SK-N-DZ (cell line): ENCODE measurements at places on chromosomes 11 and 22.

DNA sequence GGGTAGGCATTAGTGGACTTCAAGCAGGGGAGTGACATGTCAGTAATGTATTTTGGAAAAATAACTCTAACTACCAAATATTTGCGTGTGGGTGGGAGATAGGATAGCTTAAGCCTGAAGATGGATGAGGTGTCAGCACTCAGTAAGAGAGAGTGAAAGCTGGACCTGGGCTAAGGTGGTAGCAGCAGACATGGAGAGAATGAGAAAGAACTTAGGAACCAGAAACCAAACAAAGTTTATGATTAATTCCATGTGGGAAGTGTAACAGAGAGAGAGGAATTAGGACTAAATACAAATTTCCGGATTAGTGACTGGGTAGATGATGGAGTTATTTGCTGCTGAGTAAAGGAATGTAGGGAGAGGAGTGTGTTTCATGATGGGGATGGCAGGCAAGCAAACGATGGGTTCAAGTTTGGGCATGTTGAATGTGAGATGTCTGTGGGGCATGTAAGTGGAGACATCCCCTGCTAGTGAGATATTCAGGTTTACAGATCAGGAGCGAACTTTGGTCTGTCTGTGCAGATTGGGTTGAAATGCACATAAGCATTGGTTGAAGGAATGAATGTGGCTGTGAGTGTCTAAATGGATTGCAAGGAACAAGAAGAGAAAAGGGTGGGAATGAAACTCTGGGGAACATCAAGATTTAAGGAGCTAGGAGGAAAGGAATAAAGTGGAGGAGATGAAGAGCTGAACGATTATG, 185.6 kb upstream of the MTMR2 start:
- no peak for DNase-seq

GRCh38 chr22:20001082-20001638, 15.5 kb downstream of the ARVCF start:
- DNase-seq: no peak

- no peak for DNase-seq
Observed at GRCh38 chr22:17931400-17931825, 92.9 kb downstream of the MICAL3 start.

DNA sequence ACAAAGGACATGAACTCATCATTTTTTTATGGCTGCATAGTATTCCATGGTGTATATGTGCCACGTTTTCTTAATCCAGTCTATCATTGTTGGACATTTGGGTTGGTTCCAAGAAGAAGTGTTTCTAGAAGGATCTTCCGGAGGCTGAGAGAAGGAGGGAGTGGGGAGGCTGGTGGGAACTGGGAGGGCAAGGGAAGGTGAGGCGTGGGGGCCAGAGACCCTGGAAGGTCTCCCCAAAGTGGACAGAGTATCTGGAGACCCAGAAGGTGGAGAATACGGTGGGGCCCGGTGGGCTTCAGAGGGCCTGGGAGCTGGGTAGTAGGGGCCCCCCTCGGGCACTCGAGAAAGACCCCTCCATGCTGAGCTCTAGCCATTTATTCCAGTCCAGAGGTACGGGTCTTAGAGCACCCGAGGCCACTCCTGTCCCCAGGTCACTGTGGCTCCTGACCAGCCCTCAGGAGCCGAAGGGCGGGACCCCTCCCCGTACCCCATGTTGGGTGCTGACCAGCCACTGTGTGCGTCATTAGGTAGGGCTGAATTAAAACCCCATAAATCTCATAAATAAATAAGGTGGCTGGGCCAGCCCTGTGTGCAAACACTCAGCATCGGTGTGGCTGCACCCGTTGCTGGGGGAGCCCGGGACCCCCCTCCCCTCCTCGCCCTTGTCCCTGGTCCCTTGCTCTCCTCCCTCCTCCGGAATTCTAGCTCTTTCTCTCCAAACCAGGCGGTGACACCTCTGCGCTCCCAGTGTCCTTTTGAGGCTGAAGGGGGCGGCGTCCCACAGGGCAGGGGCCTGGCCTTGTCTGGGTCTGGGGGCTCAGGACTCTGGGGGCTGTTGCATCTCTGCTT, 38.8 kb upstream of the MUC5AC start:
- DNase-seq: no peak

GRCh38 chr22:46976598-46976997, 214.1 kb downstream of the TBC1D22A start:
- DNase-seq: no peak

DNA sequence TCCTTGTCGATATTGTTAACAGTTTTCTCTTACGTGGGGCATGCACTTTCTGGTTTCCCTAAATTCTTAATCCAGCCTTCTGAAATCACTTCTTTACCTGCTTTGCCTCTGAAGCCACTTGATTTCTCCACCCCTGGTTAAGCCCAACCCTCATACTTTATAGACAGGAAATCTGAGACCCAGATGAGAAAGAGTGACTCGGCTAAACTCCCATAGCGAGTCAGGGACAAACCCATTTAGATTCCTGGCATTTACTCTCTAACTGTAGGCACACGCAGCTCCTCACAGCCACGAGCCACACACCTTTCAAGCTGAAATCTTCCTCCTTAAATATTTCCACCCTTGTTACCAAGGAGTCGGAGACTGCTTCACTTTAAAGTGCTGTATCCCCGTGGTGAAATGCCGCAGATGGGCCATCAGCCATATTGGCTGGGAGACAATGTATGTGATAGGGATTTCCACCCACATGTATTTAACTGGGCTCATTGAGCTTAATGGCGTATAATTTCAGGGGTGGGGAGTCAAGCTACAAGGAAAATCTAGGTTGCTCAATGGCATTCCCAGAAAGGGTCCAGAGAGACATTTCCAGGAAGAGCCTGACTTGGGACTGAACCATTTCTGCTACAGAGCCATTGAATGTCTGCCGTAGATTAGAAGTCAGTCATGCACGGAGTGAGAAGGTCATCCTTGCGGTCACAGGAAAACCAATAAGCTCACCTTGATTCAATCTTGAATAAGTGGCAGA, 49.9 kb upstream of the GRK3 start:
- DNase-seq: peak; percentile 82

DNA sequence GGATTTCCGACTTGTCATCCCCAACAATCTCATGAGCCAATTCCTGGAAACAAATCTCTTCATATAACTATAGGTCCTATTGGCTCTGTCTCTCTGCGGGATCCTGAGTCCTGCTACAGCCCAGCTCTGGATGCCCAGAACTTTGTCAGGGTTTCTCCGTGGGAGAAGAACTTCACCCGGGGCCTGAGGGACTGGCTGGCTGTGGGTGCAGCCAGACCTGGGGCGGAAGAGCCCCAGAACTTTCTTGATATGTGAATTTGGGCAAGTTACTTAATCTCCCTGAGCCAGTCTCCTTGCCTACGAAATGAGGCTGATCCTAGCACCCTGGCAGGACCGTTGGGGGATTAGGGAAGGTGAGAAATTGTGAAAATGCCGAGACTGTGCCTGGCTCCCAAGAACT, 6.6 kb upstream of the TRIM29 start:
- no peak for DNase-seq

GRCh38 chr11:37026326-37026725, 428.3 kb upstream of the RAG2 start:
- DNase-seq: no peak

- no peak for DNase-seq
Observed at GRCh38 chr22:49170053-49170452, 657.6 kb downstream of the BRD1 start.

DNA sequence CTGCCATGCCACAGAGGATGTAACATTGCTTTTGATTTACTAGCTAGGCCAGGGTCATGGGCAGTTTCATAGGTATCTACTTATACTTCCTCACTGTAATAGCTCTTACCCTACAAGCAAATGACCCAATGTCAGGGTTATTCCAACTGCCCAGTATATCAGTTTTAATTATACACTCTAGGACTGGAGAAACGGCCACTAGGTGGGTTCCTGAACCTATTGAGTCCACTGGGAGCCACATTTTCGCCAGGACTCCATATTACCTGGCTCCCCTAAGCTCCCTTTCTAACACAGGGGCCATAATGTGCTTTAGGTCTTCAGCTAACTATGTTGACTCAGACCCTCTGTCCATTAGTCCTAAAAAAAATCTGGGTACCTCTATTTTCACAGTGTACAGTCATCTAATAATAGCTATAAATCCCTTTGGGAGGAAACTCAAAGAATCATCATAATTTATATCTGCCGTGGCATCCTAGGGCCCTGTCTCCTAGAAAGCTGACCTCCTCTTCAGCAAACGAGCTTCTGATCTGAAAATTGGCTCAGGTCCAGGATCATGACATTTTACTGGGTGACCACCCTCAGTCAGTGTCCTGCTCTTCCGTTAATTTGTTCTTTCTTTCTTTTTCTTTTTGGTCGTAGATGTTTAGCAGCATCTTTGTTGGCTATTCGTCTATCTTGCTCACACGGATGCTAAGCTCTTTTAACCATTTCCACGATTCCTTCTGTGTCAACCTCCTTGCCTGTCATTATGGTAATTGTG, 244.3 kb downstream of the FAM76B start:
- no peak for DNase-seq

- no peak for DNase-seq
Observed at GRCh38 chr22:39012533-39013511, 1.2 kb upstream of the APOBEC3C start.

DNA sequence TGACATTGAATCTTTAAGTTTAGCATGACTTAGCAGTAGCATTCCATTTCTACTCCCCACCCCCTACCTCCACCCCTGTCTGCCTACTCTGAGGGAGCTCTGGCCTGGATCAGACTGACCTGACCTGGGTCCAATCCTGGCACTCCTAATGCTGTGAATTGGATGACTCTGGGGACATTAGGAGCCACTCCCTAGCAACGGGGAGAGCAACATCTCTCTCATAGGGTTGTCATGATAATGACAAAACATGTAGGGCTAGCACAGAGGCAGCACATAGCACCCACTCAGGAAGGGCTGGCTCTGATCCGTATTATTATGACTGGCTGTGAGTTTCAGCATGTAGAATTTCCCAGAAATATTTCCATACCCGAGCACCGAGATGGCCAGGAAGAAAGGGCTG, 40.5 kb downstream of the CABIN1 start:
- no peak for DNase-seq

- DNase-seq: no peak
Observed at GRCh38 chr11:113736323-113736722, 30.2 kb upstream of the TMPRSS5 start.

GRCh38 chr11:16184588-16184987, 171.8 kb downstream of the SOX6 start:
- DNase-seq: no peak

DNA sequence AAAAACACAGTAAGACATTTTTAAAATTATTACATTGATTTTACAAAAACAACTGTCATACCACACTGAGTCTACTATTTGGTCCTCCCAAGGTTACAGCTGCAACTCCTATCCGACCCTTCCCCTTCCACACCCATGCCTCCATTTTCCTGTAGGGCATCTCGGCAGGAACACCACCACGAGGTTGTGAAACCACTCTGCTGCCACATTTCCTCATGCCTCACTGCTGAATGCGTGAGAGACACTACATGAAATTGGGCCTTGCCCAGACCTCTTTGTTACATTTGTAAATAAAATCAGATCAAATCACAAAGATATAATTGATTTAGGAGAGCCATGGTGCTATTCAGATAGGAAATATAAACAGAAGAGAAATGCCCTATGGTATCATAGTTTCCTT, 2.0 kb downstream of the ARHGAP32 start:
- no peak for DNase-seq

GRCh38 chr22:48781868-48782267, 1045.8 kb downstream of the BRD1 start:
- no peak for DNase-seq
